Stimulated activated naive CD8-positive, alpha-beta T cell treated with anti-CD3 and anti-CD28 coated beads, Interleukin-15, amount 100 ng/mL, for 72 hours (primary cell): ENCODE measurements at places on chromosomes 16 and 17.

DNA sequence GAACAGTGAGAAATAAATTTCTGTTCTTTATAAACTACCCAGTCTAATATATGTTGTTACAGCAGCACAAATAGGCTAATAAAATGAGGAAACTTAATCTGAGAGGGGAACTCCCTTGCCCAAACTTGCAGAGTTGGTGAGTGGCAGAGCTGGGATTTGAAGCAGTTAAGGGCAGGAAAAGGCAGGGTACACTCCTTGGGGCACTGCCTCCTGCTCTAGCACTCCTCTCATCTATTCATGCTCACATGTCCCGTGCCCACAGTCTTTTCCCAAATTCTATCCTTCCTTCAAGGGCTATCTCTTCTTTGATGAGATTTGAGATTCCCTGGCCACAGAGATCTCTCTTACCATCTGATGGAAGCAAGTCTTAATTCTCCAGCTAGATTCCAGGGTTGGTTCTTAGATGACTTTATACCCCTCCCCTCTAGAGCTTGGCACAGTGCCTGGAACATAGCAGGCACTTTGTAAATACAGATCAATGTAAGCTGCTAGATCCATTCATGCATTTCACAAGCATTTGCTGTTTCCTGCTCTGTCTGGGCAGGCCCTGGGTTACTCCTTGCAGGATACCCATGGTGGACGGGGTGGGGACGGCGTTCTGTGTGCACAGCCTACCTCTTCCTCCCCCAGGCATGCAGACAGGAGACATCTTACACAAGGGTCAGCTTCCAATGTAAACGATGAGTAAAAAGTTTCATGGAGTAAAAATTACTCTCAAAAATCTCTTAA is 39.2 kb upstream of the ABCC12 start:
- DNase-seq, result no peak

GRCh38 chr16:69796285-69797118 is 34.4 kb downstream of the WWP2 start:
- DNase-seq, result peak; percentile 15

- DNase-seq, result no peak
These were observed 15.6 kb upstream of the PDK2 start for GRCh38 chr17:50079334-50080095.

- DNase-seq, result no peak
These were observed 128.6 kb downstream of the CPPED1 start for GRCh38 chr16:12675046-12675445.

- DNase-seq, result no peak
These were observed 13.9 kb downstream of the ITGAM start for GRCh38 chr16:31273676-31274075.

DNA sequence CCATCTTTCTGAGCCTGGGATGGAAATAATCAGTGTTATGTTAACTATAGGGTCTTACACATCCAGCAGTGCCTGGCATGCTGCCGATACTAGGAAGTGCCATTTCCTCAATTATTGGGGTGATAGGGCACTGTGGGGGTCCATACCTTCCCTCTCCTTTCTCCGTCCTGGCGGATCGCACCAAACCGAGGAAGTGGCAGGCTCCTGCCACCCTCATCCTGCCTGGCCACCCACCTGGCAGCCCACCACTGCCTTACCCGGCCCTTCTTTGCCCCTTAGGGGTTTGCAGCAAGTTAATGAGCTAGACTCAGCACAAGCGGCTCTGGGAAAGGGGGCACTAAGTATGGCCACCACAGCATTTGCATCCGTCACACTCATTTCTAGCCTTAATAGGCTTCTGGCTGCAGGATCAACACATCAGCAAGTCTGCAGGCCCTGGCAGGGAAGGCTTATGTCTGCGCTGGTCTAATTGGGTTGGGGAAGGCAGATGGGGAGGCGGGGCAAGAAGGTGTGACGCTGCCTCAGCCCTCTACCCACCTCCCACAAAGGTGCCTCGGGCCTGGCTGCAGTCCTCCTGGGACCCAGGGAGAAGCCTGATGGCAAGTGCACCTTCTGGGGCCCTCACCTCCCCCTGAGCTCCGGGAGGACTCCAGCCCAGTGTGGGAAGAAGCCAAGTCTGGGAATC is 28.6 kb downstream of the DCAKD start:
- DNase-seq, result no peak

GRCh38 chr17:14701886-14702285 is 401.0 kb downstream of the HS3ST3B1 start:
- DNase-seq, result no peak
